ENCODE measurements at places on chromosomes 6 and 20.

GRCh38 chr6:151075527-151075926 is 164.2 kb upstream of the AKAP12 start:
- DNase-seq, result no peak

DNA sequence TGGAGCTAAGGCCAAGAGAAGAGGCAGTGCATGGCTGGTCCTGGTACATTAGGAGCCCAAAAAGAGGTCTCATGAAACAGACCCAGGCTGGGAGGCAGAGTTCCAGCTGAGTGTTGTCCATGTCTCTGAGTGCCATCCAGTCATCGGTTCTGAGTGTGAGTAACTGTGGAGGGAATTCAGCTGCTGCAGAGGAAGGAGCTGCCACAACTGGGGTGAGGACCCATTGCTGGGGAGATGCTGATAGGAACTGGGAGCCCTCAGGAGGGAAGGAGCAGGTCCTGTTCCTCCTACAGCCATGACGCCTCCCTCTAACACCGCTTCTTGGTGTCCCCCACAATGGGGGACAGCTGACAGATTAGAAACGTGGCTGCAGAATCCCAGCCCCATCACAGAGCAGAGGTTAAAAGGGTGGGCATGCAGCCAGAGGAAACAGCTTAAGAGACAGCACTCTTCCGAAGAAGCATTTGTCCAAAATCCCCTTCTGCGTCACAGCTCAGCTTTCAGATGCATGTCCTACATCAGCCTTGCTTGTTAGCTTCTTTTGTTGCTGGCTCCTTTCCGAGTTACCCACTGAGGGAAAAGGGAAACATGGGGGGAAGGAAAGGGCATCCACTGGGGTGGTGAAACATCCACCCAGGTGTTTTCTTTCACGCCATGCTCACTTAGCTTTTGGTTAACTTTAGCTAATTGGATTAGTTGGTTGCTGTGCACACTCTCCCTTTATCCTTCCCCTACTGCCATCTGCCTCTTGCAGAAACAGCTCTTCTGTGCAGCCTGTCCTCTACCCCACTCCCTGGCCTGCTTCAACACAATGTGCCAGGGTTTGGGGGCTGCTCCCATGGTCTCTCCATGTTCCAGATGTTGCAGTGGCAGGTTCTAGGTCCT is 239.2 kb downstream of the SYNDIG1 start:
- DNase-seq, result no peak

- no peak for DNase-seq
Observed at GRCh38 chr20:12913781-12914443, 94.9 kb upstream of the SPTLC3 start.

- DNase-seq, result no peak
Observed at GRCh38 chr20:20089018-20089417, 36.7 kb downstream of the CFAP61 start.

- no peak for DNase-seq
Observed at GRCh38 chr6:73969971-73970970, 274.3 kb downstream of the CD109 start.

DNA sequence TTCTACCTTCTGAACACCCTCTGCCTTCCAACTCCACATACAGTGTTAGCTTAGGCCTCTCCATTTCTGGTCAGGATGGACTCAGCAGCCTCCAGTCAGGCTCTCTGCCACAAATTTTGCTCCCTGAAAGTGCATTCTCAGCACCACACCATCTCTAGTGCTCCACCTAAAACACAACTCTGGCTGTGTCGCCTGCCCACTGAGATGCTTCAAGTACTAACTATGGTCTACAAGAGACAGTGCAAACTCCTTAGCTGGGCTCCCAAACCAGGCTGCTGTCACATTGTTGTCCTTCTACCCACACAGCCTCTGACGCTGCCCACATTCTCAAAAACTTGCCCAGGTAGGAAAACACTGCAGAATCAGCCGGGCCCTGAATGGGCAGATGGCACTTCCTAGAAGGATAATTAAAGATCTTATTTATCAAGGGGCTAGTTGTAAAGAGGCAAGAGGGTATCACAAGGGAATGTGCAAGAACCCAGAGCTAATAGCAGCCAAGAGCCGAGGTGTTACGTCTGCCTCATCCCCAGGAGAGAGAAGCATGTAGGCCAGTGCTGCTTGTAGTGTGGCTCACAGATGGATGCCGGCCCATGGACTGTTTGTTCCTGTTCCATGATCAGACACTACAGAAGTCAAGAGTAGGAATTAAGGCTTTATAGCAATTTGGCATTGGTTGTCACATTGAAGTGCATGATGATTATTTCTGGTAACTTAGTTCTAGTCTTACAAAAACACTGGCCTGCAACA is 189.7 kb downstream of the LRFN2 start:
- DNase-seq, result no peak

DNA sequence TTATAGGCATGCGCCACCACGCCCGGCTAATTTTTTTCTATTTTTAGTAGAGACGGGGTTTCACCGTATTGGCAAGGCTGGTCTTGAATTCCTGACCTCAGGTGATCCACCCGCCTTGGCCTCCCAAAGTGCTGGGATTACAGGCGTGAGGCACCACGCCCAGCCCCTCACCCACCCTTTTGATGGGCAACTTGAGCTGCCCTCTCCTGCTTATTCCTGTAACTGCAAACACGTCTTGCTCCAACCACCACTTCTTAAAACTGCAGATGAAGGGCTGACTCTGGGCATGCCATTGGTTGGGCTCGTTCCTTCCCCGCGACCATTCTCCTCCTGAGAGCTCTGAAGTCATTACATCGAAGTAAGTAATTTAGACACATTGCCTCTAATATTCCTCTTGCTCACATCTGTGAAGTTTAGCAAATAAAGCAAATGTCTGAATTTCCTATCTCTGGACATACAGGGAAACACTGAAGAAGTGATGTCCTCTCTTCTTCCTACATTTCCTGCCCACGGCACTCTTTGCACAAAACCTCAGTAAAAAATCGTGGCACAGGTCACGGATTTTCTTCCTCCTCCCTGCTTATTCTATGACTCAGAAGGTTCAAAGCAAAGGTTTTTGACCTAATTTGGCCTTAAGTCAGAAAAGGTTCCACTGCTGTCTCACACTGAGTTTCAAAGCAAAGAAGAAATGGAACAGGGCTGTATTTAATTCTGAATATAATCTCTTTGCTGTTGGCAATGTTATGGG is 117.5 kb downstream of the GMPR start:
- no peak for DNase-seq

- DNase-seq, result no peak
Observed at GRCh38 chr6:21965953-21966539, 330.8 kb downstream of the PRL start.

GRCh38 chr20:3781153-3781910 is at the start of gene SPEF1:
Gene SPEF1 (minus strand): TSS chr20:3781448. CDS start chr20:3781287, 161 bp downstream.
- peak; percentile 98 for DNase-seq

- DNase-seq, result peak; percentile 65
Observed at GRCh38 chr6:130020907-130021629, 2.7 kb downstream of the L3MBTL3 start.

GRCh38 chr6:89487864-89488263 is 54.9 kb downstream of the ANKRD6 start:
- no peak for DNase-seq
